ENCODE measurements at places on chromosomes 6 and 20.

DNA sequence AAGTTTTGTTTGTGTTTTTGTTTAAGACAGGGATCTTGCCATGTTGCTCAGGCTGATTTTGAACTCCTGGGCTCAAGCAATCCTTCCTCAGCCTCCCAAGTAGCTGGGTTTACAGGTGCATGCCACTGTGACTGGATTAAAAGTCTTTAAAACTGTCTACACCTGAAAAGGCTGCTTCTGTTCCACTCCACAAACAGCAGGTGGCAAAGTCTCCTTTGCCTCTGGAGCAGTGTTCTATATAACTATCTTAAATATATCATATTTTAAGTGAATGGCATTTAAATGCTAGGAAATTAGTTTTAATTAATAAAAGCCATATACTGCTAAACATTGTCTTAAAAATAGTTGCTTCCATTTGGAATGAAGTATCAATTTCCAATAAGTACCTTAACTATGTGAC is 89.2 kb upstream of the BCLAF1 start:
- no peak for DNase-seq

DNA sequence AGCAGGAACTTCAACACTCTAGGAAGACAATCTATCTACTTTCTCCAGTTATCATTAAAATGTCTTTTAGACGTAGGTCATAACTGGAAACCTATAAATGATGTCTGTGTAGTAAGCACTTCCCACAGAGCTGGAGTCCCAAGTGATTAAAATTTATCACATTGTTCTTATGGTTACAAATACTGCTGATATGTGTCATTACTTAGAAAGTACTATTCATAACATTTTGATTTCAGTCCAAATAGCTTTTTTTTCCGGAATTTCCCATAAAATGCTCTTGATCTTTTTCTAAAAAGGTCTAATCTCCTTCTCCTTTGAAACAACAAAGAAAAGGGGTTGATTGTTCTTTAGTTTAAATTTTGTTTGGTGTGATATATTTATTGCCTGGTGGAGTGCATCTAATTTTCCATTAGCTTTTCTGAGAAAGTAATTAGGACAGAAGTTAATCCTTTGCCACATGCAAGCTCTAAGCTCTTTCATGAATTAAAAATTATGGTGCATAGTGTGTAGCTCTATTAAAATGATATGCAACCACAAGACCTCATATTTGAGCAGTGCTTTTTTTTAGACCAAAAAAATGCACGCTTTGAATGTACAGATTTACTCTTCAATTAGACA is 132.7 kb upstream of the TCF21 start:
- DNase-seq: no peak

DNA sequence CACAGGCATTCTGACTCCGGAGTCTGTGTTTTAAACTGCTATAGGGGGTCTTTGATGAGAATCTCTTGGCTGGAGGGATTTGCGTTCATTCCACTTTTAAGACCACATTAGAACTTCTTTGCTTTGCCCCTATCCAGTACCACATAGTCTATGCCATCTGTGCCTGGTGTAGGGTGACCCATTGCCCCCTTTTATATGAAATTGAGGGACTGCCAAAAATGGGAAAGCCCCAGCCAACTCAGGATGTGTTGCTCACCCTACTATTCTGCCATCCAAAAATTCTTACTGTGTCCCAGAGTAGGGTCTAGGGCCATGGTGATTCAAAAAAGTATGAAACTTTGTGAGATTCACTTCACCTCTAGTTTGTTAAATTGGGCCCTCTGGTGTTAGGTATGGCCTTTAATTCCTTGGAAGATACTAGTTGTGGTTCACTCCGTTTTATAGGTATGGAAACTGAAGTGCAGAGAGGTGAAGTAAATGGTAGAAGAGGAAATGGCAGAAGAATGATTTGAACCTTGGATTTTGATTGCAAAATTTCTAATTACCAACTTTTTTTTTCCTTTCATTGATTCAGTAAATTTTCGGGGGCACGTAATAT is 1.4 kb downstream of the PFDN4 start:
- DNase-seq: no peak

- DNase-seq: no peak
These were observed 80.4 kb downstream of the SULF2 start for GRCh38 chr20:47704746-47705496.

DNA sequence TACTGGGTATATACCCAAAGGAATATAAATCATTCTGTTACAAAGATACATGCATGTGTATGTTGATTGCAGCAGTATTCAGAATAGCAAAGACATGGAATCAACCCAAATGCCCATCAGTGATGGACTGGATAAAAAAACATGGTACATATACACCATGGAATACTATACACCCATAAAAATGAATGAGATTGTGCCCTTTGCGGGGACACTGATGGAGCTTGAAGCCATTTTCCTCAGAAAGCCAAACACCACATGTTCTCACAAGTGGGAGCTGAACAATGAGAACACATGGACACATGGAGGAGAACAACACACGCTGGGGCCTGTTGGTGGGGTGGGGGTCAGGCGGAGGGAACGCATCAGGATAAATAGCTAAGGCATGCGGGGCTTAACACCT is 41.3 kb upstream of the MAPK13 start:
- no peak for DNase-seq

DNA sequence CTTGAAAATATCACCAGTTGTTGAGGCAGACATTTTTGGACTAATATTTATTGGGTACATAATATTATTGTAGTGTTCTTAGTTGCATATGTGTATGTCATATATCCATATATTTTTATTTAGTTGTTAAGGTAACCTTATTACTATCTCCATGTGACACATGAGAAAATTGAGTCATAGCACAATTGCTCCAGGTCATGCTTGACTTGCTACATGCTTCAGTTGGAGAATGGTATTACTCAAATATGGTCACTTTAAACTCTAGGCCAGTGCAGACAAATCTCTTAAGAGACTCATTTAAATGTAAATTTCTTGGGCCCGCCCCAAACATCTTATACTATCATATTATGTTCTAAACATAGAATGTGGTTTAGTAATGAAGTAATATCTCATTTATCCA is 246.1 kb downstream of the RIMS1 start:
- DNase-seq: no peak

DNA sequence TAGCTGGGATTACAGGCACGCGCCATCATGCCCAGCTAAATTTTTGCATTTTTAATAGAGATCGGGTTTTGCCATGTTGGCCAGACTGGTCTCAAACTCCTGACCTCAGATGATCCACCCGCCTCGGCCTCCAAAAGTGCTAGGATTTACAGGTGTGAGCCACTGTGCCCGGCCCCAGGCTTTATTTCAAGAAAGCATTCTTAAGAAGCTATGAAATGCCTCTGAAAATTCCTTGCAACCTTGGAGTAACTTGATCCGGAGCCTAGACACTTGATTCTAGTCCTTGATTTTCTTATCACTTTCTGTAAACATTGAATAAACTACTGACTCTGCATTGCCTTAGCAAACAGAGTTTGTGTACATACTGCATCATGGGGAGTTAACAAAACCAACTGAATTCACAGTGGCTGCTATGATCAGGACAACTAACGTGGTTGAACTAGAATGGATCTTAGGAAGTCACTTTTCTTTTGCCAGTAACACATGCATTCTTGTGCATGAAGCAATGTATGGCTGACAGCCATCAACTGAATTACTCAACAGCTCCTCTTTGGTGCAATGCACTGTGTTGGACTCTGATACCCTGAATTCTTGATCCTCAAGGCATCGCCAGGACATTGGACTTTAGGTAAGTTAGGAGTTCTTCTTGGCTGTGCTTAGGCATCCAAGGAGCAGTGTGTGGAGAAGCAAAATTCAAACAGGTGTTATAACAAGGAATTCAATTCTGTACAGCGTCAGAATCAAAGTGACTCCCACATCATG is 102.8 kb upstream of the TMEM170B start:
- no peak for DNase-seq

- DNase-seq: no peak
These were observed 11.2 kb downstream of the SLC22A2 start for GRCh38 chr6:160247457-160247883.

GRCh38 chr6:125558907-125559306 is 190.5 kb upstream of the HEY2 start:
- DNase-seq: peak; percentile 13

DNA sequence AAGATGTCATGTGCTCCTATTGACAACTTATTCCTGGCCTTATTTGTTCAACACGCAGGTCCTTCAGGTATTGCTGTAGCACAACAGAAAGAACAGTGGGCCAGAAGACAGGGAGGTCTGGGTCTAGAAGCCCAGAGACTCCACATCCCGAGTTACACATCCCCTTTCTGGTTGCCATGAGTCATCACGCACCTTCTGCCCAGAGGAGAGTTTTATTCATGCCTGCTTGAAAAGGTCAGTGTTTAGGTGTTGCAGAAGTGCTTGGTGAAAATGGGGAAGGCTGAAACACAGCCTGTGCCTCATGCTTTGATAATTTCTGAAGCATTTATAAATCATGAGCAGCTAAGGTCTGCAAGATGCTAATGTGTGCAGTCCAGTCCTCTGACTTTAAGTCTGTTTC is 256.4 kb downstream of the GMPR start:
- DNase-seq: no peak

DNA sequence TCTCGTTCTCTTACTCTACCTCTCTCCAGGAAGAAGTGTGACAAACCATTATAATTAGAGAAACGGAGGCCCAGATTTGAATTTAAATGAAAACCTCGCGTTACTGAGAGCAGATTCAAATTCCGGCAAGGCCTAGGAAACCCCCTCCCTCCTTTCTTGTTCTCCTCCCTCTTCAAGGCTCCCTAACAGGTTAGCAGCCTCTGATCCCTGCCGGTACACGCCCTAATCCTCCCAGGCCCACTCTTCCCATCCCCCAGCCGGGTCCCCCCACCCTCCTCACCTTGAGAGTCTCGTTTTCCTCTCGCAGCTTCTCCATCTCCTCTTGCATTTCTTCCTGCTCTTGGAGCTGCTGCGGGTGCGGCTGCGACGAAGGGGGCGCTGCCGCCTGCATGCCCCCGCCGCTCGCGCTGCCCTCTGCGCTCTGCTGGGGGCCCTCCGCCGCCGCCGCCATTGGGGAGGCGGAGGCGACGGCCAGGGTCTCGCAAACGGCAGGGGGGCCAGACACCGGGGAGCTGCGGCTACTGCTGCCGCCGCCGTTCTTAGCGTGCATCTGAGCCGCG is 3.8 kb downstream of the MTCL3 start:
- no peak for DNase-seq

DNA sequence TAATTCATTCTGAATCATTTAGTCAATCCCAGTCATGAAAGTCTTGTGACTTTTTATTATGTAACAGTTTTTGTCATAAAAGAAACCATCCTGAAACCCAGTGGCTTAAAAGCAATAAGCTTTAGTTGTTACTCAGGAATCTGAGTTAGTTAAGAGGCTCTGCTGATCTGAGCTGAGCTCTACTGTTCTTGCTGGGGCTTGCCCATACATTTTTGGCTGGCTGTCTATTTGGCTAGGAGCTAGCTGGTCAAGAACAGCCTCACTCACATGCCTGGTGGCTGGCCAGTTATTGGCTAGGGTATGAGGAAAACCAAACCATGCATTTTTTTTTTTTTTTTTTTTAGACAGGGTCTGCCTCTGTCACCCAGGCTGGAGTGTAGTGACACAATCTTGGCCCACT is 10.6 kb downstream of the TCF21 start:
- DNase-seq: no peak

- DNase-seq: peak; percentile 77
These were observed 71.5 kb downstream of the HFE start for GRCh38 chr6:26158581-26159356.

- no peak for DNase-seq
These were observed 302.7 kb downstream of the QKI start for GRCh38 chr6:163717106-163717764.

DNA sequence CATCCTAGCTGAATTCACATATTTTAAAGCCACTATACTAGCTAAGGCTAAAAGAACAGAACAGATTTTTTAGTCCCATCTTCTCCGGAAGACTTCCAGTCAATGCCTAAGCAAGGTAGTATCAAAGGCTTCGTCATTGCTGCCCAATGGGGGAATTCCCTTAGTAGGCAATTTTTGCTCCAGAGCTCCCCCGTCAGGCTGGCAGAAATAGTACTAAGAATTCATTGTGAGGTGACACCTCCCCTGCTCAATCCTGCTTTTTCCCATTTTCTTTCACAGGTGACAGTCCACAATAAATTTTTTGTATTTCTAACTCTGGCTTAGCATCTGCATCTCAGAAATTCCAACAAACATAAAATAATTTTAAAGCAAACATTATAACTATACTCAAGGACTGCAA is 52.8 kb upstream of the SRSF6 start:
- DNase-seq: no peak

DNA sequence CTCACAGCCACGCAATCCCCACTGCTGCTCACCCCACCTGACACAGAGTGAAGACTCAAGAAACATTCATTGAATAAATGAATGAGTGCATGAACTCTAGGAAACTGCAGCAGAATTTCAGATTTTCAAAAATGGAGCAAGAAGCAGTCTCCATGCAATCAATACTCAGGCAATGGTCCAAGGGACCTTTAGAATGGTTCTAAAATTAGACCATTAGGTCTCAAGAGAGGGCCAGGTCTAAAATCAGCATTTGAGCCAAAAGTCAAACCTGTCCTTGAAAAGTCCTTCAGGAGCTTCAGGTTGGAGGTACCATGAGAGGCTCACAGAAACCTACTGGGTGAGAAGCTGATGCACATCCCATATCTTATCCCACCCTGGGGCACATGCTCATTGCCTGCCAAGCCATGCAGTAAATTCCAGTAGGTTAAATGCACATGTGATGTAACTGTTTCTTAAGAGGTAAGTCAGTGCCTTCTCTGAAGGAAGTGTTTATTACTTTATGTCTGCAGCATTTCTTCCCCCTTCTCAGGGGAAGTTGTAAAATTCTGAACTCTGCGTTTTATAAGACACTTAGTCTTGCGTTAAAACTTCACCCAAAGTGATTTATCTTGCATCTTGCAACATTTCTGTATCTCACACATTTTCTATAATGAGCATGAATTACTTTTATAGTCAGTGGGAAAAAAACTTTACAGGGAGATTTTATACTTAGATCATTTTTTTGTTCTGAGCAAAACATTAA is 126.6 kb downstream of the ADAT2 start:
- DNase-seq: no peak

GRCh38 chr20:38173237-38174156 is 8.4 kb upstream of the TGM2 start:
- no peak for DNase-seq

- peak; percentile 31 for DNase-seq
These were observed 53.0 kb downstream of the LINC00237 start for GRCh38 chr20:21053002-21053762.

DNA sequence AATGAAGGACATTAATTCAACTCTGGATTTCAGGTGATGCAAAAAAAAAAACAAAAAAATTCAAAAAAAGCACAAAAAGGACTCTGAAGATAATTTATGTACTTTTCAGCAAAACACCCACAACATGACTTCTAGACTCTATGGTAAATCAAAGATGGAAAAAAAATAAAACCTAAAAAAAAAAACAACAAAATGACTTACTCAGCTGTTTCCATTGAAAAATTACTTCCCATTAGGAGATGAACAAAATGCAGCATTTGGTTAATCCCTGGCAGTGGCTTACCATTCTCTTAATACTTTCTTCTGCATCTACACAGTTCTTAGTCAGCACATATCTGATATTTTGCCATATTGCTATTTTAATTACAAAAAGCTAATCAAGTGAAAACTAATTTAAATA is 572.6 kb downstream of the PRKN start:
- DNase-seq: no peak
